DMS 273 treated with DMSO at 0.1 percent for 48 hours (cell line): ENCODE measurements at places on chromosomes 5 and 9.

DNA sequence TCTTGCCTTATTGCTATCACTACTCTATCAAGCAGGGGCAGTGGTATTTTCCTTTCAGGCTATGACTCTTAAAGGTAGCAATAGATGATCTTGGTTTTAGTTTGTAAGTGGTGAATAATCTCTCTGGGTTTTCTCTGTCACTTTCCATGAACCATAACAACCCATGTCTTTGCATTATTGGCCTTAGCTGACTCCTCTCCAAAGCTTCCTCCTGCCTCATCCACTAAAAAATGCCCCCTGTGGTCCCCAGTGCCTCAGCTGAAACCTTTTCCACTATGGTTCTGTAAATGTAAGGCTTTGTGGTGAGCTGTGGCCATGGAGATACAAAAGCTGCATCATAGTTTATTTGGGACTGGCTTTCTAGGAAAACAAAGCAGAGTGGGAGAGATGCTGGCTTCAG is 128.8 kb downstream of the GPBP1 start:
- no peak for DNase-seq

- no peak for DNase-seq
Measured at GRCh38 chr5:56004874-56005273, 10.1 kb upstream of the IL6ST start.

- DNase-seq: peak; percentile 6
Measured at GRCh38 chr5:122492675-122493074, 180.6 kb downstream of the SNCAIP start.

DNA sequence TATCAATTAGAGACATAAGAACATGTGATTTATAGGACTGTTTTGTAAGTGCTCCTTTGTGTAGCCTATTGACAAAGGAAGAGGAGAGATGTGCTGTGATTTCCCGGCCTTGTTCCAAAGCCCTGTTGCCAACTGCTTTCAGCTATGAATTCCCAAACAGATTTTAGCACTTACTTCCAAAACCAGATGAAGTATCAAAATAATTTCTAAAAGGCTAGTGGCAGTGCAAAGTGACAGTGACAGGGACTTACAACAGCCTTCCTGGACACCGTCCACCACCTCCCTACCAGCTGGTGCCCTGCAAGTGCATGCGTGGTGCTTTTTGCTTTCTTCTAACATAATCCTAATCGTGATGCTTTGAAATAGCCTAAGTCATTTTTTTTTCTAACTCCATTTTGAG is 254.1 kb upstream of the ACTBL2 start:
- no peak for DNase-seq

DNA sequence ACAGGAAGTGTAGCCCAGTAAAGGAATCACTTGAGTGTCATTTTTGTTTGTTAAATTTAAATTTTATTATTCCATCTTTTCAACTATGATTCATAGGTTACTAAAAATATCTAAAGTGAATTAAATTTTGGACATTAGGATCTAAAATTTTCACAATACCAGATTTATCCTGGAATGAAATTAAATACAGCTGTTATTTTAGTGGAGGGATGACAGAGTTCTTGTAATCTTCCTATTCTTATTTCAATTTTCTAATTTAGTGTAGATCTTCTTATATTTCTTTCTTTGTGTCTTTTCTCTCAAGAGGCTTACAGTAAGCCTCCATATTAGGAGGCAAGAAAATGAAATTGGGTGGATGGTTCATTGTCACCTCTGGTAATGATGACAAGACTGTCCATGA is 167.9 kb upstream of the TNC start:
- no peak for DNase-seq

GRCh38 chr9:125931211-125931610 is 184.0 kb downstream of the PBX3 start:
- DNase-seq: no peak

- DNase-seq: no peak
Measured at GRCh38 chr5:54845567-54845941, 139.8 kb downstream of the ESM1 start.

- DNase-seq: no peak
Measured at GRCh38 chr9:90299968-90300367, 342.7 kb downstream of the DIRAS2 start.

GRCh38 chr5:80409367-80409966 is 1.6 kb downstream of the ZFYVE16 start:
- peak; percentile 16 for DNase-seq

DNA sequence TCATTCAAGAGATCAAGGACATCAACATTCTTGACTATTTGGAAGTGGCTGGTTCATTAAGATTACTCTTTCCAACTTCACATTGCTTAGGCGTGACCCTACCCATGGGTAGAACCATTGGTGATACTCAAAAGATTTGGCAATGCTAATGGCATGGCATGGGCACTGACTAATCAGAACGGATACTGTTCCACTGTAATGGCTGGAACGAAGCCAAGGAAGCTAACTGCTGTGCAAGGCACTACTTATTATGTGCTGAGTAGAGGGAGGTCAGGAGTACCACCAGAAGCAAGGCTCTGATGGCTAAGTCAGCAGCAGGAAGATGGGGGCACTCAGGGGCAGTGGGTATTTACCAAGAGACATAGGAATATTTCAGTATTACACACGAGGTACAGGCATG is 31.9 kb downstream of the GNA14 start:
- no peak for DNase-seq

- no peak for DNase-seq
Measured at GRCh38 chr5:167614294-167615021, 677.0 kb upstream of the WWC1 start.

DNA sequence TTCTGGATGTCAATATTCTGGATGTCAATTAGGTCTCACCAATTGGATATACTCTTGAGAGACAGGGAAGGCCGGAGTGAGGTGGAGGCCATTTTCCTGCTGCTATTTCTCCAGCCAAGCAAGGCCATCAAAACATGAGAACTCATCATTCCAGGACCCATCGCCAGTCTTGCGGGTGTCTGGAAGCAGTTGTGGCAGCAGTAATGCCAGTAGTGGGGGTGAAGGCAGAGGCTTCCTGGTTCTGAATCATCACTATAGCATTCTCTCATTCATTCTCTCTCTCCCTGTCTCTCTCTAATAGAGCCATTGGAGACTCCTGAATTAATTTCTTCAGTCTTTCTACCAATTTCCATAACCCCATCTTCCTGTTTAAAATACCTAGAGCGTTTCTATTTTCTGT is 71.8 kb downstream of the EGFLAM start:
- no peak for DNase-seq

DNA sequence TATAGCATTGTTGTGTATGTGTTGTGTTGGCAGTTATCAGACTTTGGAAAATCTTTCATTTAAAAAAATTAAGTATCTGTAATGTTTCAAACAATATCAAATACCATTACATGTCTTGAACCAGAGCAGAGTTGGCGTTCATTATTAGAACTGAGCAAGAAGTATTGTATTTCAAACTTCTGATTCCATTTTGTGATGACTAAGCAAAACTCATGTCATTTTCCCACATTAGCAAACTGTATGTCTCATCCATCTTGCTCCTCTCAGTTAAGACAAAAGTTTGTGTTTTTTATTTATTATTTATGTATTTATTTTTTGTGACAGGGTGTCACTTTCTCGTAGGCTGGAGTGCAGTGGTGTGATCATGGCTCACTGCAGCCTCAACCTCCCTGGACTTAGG is 4.6 kb upstream of the RASEF start:
- DNase-seq: no peak

GRCh38 chr9:128723352-128723865 is 518 bp downstream of the ZDHHC12 start:
- DNase-seq: no peak

- no peak for DNase-seq
Measured at GRCh38 chr9:121711281-121711680, 59.8 kb downstream of the DAB2IP start.

- DNase-seq: no peak
Measured at GRCh38 chr5:15889001-15889400, 290.6 kb downstream of the MARCHF11 start.

DNA sequence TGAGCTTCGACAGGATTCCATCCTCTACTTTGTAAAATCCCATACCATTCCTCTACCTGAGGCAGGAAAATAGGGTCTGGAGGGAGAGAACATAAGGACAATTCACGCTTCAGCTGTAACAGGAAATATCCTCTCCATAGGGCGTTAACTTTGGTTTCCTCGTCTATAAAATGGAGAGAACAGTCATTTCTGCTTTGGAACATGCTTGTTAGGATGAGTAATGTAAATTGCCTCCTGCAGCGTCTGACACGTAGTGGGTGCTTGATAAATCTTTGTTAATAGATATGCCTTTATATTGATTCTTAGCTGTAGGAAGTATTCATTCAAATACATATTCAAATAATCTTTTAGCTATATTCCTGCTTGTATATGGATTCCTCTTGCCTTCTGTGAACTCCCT is 711 bp upstream of the SUB1 start:
- no peak for DNase-seq

- no peak for DNase-seq
Measured at GRCh38 chr5:153792305-153792704, 246.4 kb downstream of the FAM114A2 start.

- DNase-seq: no peak
Measured at GRCh38 chr5:158324236-158324635, 465.3 kb upstream of the CLINT1 start.

GRCh38 chr9:125472926-125473701 is 211.5 kb downstream of the GAPVD1 start:
- no peak for DNase-seq

GRCh38 chr5:14062178-14062577 is 81.0 kb upstream of the TRIO start:
- no peak for DNase-seq

DNA sequence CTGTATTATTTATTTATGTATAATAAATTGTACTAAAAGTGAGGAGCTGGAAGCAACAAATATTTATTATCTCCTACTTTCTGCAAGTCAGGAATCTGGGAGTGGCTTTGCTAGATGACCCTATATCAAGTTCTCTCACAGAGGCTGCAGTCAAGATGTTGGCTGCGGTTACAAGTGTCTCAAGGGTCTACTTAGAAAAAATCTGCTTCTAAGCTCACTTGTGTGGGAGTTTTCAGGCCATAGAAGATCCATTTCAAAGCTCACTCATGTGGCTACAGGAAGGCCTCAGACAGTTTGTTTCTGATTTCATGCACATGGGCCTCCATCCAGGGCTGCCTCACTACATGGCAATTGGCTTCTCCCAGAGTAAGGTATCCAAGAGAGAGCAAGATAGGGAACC is 551.1 kb downstream of the CAAP1 start:
- DNase-seq: no peak

GRCh38 chr9:75889977-75890471 is 449 bp upstream of the PCSK5 start:
- DNase-seq: no peak

DNA sequence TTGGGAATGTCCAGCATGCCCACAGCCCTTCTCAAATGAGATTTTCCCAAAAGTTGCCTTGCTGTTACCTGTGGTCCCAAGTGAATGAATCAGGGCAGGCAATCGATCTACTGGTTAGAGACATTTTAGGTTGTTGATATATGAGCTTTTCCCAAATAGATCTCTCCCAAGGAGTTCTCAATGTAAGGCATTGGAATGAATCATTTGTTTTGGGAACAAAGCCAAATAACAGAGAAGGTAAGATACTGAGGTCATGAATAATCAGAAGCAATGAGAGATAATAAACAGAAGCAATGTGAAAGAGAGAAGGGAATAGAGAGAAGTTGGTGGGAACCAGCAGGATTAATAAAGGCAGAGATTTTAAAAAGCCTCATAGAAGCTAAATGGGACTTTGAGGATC is 93.6 kb upstream of the FER start:
- no peak for DNase-seq

GRCh38 chr5:80159133-80159815 is 96.6 kb downstream of the SERINC5 start:
- no peak for DNase-seq

DNA sequence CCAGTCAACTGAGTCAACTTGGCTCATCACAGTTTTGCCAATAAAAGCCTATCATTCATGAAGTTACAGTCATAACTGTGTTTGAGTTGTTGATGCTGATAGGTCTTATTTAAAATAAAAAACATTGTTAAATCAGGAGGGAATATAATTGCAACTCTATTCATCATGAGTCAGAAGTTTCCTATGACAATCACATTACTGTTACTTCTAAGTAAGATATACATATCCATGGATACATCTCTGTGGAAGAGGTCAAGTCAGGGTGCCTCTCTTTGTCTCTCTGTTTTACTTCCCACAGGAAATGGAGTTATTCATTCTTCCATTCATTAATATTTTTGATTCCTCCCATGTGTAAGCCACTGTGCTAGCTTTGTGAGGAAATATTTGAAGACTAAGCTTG is 2015.4 kb upstream of the WWC1 start:
- DNase-seq: no peak

DNA sequence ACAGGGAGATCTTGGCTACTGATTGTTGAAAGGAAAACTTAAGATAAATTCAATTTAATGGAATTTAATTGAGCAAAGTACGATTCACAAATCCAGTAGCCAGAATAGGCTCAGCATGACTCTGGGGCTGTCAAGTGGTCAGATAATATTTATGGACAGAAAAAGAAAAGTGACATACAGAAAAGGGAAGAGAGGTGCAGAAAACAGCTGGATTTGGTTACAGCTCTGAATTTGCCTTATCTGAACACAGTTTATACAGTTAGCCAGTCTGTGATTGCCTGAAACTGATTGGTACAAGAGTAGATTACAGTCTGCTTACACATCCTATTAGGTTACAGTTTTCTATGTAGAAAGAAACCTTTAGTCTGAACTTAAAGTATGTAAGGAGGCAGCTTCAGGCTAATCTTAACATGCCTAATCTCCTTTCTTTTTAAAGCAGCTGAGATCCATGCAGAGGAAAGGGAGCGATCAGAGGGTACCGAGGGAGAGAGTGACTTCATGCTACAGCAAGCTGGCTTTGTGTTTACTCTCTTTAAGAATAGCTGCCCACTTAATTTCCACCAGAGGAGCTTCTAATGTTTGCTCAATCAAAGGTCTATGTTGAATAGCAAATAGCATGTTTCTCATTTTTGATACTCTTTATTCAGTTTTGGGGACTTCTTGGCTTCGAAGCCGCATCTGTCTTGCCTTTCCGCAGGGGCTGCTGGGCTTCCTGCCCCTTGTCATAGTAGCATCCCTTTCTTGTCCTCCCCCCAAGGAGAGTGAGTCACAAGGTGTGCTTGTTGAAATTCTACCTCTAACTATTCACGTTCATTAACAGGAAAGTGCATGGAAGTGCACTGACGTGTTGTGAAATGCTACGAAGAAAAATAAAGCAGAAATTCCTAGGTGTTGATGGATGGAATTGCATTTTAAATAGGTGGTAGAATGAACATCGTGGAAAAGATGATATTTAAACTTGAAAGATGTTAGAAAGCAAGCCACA is 761.2 kb downstream of the TAF11L14 start:
- no peak for DNase-seq

DNA sequence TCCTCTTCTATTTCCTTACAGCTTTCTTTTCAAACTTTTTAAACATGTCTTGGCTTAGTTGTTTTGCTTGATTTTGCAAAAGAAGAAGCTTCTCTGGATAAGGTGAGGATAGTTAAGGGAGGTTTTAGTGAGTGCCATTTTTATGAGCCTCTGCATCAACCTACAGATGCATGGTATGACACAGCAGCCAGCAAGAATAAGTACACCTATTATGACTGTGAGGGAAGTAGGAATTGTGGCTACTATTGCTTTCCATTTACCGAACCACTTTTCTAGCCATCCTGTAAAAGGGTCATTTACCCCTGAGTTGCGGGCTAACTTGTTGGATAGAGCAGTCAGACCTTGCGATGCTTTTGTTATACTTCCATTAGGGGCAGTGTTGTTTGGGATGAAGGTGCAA is 7.0 kb upstream of the TUT7 start:
- no peak for DNase-seq

- no peak for DNase-seq
Measured at GRCh38 chr5:166639151-166639550, 1652.3 kb upstream of the WWC1 start.

GRCh38 chr9:110104261-110104809 is 103.6 kb downstream of the C9orf152 start:
- DNase-seq: no peak
